CD4-positive, alpha-beta T cell treated with Interleukin-12 subunit alpha and Interleukin-12 subunit beta, for 1 hour (primary cell): ENCODE measurements at places on chromosomes 4 and X.

DNA sequence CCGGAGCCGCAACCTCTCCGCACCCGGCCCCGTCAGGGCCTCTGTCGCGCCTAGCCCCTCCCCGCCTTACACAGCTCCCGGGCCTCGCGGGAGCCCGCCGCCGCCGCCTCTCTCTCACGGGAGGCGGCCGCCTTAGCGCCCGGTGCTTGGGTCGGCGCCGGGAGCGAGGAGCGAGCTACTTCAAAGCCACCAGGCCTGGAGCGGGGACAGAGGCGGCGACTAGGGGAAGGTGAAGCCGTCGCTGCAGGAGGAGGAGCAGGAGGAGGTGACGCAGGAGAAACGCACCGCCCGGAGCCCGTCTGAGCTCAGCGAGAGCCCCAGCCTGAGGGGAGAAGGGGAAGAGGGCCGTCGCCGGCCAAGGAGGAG is 250 bp downstream of the USP9X start:
- DNase-seq = peak; percentile 60

- no peak for DNase-seq
These were observed 142.9 kb upstream of the LNX1 start for GRCh38 chr4:53734182-53734581.

GRCh38 chrX:131633285-131633917 is 89.5 kb downstream of the OR13H1 start:
- peak; percentile 39 for DNase-seq

- no peak for DNase-seq
These were observed 3.5 kb downstream of the ENAM start for GRCh38 chr4:70632028-70632427.

GRCh38 chrX:2647627-2648026 is 43.5 kb upstream of the CD99 start:
- no peak for DNase-seq

DNA sequence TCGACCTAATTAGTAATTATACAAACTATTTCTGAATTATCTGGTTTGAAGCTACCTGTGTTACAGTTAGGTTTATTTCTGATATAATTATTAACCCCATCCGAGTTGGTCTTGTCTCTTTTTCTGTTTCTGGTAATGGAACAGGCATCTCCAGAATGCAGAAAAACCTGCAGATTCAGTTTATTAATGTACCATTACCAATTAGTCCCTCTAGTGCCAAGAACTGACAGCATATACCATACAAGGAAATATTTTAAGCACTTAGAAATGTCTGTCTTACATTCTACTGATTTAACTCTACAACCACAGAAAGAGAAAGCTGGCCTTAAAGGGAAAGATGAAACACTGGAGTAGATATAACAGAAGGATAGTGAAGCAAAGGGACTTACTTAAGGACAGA is 570.6 kb downstream of the CENPC start:
- DNase-seq = no peak

DNA sequence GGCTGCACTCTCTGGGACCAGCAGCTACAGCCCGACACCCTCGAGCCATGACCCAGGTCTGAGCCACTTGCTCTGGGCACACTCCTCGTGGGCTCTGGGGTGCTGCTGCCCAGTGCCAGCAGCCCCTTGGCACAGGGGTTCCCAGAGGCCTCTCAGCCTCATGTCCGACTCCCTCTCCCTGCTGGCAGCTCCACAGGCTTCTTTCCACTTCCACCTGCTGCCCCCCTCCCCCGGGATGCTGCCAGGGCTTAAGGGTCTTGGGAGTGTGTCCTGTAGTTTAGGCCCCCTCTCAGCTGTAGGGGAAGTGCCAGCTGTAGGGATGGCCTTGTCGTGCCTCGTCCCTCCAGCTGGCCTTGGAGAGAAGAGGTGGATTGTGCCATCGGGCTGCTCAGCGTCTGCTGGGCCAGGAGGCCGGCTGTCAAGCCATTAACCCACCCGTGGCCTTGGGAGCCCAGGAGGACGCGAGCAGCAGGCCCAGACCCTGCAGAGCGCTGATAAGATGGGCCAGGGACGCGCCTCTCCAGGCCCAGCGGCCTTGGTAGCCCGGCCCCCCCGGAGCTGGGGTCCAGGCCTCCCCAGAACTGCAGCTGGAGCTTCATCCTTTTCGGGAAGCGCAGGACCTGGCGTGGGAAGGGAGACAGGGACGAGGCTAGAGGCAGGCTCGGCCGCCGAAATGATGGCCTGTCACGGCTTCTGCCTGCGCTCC is 1.0 kb upstream of the USP27X start:
- no peak for DNase-seq

DNA sequence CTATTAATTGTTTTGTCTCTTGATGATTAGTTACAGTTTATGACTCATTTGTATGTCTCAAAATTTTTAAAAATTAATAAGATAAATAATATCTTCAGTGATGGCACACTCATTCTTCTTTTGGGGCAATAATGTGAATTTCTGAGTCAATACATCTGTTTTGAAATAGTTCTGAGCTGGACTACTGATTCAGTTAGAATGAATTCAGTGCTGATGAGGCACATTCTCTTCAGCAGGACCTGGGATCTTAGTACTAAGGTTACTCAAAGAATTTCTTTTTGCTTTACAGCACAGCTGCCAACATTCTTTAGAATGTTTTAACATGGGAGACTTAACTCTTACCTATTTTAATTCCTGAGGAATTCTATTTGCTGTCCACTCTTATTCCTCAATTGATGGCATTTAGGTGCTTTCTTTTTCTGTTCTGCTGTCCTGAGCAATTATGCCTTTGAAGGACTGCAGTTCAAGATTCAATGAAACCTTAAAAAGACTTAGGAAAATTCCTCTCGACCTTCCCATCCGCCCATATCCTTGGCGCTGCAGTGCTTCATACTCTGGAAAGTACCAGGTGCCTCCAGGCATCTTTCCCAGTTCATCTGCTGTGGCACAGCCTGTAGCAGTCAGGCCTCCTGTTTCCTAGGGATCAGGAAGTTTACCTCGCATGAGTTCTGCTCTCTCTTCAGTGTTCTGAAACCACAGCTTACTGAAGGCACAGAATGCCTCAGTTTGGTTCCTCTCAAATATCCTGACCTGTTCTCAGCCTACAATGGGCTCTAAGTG is 213.7 kb downstream of the FSTL5 start:
- DNase-seq = no peak

DNA sequence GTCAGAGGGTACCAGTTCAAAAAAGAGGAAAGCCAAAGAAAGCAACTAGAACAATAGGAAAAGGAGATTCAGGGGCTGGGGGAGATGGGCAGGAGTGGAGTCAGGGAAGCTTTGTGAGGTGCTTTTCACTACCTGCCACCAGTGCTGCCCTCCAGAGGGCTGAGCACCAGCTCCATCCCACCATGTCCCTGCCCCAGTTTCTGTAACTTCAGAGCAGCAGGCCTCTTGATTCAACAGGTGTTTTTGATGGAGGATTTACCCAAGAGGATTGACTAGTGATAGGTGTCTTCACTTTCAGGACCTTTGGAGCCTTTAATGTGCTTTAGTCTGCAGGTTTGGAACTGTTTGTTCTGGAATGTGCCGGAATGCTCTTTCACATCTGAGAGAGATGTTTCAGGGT is 12.1 kb downstream of the KIT start:
- DNase-seq = no peak

- no peak for DNase-seq
These were observed 103.6 kb upstream of the BMP3 start for GRCh38 chr4:80926891-80927290.

DNA sequence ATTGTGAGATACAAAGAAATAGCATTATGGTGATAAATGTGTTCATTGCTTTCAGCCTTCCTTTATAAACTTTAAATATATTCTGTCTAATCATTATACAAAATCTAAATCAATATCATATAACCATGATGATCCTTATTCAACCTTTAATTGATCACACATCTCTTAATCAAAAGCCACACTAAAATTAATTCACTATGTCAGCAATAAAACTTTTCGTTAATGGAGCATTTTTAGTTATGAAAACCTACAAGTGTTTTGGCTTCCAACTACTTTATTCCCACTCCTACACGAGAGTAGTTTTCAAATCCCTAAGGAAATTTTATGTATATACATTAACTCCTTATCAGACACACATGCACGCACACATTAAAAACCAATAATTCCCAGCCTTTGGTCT is 530.2 kb downstream of the KCTD8 start:
- no peak for DNase-seq

- no peak for DNase-seq
These were observed 217.9 kb downstream of the ARAP2 start for GRCh38 chr4:36026348-36026880.

DNA sequence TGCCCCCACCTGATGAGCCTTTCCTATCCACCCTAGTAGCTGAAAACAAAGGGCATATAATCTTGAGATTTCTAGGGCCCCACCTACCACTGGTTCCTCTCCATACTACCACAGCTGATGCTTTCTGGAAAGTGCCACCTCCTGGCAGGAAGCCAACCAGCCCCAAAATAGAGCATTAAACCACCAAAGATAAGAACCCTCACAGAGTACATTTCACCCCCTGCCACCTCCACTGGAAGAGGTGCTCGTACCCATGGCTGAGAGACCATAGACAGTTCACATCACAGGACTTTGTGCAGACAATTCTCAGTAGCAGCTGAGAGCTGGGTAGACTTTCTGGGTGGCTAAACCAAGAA is 94.1 kb downstream of the IRS4 start:
- DNase-seq = no peak

GRCh38 chrX:17705211-17705610 is 32.1 kb upstream of the SCML1 start:
- DNase-seq = no peak

DNA sequence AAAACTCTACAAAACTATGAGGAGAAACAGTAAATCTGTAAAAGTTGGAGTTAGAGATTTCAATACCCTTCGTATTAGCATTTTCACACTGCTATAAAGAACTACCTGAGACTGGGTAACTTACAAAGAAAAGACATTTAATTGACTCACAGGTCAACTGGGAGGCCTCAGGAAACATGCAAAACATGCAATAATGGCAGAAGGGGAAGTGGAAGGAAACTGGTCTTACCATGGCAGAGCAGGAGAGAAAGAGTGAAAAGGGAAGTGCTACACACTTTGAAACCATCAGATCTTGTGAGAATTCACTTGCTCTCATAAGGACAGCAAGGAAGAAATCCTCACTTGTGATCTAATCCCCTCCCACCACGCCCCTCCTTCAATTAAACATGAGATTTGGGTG is 949.9 kb downstream of the TECRL start:
- no peak for DNase-seq

- no peak for DNase-seq
These were observed 334.9 kb upstream of the GATB start for GRCh38 chr4:152095701-152096070.

- DNase-seq = no peak
These were observed 27.5 kb downstream of the GPR143 start for GRCh38 chrX:9738151-9738550.

- no peak for DNase-seq
These were observed 19.6 kb downstream of the ARX start for GRCh38 chrX:24996096-24996709.

DNA sequence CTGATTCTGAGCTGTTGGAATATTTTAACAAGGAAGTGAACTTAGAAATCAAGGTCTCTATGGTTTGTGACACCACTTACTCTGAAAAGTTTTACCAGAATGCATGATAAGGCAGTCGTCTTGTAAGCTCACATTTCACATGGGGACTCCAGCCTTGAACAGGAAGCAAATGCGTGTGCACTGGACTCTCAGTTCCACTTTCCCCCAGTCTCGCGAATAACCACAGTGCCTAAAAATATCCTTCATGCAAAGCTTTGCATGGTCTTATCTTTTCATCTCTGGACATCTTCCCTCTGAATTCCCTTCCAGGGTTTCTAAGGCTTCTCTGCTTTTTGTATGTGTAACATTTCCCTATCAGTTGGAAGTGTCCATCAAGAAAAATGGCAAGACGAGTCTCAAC is 581.8 kb downstream of the NLGN4X start:
- no peak for DNase-seq

DNA sequence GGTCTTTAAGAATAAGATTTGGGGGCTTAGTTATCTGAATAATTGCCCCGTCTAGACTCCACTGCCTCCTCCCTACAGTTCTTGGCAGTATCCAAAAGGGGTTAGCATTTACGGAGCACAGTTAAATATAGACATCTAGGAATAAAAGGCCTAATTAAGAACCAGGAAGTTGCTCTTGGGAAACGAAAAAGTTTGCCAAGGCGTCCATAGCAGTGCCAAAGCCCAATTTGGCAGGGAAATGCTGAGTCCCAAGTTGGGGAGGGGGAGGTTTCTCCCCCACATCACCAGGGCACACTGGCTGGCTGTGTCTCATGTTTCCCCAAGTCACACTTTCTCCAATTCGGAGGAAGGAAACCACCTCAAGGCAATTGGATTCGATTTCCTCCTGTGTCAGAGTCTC is 338.7 kb downstream of the FBXW7 start:
- no peak for DNase-seq

DNA sequence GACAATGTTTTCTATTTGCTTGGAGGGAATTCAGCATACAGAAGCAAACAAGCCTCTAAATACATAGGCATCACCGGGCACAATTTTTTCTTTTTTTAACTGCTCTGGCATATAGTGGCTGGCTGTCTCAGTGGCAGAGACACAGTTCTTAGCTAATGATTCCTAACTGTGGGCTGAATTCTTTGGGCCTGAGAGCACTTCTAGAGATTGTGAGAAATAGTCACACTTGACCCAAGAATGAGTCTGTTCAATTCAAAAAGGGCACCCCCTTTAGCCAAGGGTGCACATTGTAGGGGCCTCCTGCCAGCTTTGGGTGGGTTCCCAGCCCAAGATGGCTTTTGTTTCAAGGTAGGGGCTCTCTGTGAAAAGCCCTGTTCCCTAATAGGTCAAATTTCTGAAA is 345.7 kb downstream of the ARHGAP10 start:
- DNase-seq = no peak

DNA sequence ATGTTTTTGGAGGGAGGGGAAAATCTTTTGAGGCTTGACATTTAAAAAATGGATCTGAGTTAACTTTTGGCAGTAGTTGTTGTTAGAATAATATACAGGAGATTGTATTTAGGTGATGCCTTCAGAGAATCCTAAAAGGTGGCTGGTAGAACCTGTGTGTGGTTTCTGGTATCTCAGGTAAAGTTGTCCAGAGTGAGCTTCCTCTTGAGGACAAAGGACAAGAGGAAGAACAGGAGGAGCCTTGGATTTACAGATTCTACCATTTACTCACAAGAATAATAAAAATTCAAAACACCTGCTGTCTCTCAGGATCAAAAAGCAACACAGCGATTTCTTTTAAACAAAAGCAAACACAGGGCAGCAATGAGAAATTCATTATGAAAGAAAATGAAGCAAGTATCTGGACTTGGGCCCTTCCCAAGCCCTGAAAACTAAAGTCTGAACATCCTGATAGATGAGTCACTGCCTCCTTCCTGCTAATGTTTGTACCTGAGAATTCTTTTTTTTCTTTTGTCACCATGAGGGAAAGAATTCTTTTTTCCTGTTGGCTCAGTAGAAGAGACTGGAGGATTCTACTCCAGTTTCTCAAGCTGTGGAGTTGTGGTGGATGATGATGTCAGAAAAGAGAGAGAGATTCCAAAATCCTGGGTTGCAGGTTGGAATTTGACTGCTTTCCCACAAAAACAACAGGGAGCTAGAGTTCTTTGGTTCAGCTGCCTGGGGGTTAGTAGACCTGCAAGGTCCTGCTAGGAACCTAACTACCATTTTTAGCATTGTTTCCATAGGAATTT is 31.5 kb upstream of the RAPGEF2 start:
- DNase-seq = no peak

GRCh38 chr4:152938237-152938947 is 2.3 kb downstream of the FHDC1 start:
- no peak for DNase-seq

- no peak for DNase-seq
These were observed 237.8 kb upstream of the ARSJ start for GRCh38 chr4:114217150-114217817.
